ENCODE measurements at places on chromosomes 2 and 18. TPM values are rescaled to one million over a fixed set of nuclear protein-coding genes. Genes with fewer than 3 reads are reported as not detected.
A peak's percentile ranks its signal among the peaks of the same experiment; 100 is the strongest.

The IL36RN gene
- not detected for total RNA-seq

The DOK6 gene
- total RNA-seq: 4.9 TPM

DNA sequence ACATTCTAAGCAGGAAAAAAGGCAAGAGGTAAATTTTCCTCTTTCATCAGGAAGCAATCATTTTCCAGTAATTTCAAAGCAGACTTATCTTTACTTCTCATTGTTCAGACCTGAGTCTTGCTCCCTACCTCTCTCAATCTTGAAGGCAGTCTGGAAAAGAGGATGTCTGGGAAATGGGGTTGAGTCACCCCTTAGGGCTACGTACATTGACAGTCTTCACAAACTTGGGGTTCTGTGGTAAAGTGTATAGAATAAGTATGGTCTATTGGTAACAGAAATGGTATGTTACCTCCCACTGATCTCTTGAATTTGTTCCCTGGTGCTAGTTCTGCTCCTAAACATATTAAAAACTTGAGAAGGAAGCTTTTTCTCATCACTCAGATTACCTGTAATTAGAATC is 361.3 kb downstream of the SS18 start:
- DNase-seq: no peak

- no peak for DNase-seq
These were observed 9.5 kb downstream of the USP40 start for GRCh38 chr2:233556881-233557736.

DNA sequence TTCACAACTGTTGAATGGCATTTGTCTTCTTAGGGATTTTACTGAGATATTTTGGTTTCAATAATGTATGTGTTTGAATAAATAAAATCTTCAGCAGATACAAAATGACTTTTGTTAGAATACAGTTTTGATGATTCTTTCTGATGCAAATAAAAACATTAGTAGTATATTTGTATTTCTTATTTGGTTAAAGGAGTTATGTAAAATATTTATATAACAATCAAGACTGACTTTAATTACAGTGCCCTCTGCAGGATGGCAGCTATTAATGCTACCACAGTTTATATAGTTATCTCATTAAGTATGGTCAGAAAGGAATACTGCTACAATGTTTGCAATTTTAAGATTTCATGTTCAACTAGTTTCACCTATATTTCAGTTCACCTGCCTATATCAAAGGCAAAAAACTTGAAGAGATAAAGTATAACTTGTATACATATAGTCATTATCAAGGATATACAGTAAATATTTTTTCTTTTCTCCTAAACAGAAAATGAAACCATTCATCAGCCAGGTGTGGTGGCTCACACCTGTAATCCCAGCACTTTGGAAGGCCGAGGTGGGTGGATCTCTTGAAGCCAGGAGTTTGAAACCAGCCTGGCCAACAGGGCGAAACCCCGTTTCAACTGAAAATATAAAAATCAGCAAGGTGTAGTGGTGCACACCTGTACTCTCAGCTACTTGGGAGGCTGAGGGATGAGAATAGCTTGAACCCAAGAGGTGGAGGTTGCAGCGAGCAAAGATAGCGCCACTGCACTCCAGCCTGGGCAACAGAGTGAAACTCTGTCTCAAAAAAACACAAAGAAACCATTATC is 19.8 kb downstream of the ARL5A start:
- DNase-seq: peak; percentile 16

- no peak for DNase-seq
These were observed 79.5 kb downstream of the COX7A2L start for GRCh38 chr2:42281416-42282081.

GRCh38 chr18:62450546-62451410 is 72.0 kb upstream of the ZCCHC2 start:
- DNase-seq: peak; percentile 68

DNA sequence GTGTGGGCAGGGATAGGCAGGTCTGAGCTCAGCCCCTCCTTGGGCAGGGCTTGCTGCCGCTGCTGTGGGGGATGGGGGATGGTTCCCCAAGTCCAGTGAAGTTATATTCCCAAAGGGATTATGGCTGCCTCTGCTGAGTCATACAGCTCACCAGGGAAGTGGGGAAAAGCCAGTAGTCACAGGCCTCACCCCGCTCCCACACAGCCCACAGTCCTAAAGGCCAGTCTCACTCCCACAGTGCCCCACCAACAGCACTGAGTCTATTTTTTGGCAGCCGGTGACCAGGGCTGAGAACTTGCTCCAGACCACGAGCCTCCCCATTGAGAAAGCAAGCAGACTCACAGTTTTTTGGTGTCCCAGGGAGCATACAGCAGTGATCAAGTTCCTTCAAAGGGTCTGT is 173.3 kb downstream of the OSR1 start:
- DNase-seq: no peak

DNA sequence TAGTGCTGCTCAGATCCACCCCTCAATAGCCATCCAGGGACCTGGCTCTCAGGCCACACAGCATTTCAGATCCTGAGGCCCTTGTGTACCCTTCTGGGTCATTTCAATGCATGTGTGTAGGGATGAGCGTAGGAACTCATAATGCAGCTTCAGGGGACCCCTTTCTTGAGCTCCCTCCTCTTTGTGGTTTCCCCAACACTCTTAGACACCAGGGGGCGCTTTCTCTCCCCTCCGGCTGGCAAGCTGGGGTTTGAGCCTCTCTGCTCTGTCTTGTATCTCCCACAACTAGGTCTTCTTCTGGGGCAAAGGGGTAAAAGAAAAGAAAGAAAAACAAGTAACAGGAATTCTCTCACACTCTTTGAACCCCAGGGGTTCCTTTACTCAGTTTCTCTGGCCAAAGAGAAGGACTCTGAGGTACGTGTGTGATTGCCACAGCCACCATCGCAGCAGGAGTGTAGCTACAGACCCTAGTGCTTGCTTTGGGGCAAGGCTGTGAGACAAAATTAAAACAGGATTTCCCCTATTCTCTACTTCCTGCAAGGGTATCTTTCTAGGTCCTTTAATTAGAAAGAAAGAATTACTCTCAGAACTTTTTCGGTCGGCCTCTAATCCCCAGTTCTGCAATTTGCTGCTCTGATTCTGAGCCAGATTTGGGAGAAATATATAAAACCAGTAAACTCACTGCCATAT is 38.0 kb downstream of the CABYR start:
- peak; percentile 57 for DNase-seq

DNA sequence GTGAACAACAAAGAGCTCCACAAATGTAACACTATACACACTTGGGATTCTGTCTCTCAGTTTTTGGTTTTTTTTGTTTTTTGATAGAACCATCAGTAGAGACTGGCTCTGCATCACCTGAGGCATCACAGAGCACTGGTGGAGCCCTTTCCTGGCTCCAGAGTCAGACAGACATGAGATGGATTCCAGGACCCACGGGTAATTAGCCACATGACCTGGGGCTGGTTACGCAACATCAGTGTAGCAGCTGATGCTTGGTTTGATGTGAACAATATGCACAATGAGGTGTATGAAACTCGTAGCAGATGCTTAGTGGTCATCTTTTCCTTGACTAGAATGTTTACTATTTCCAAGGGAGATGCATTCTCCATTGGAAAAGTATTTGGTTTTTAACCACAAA is 40.7 kb downstream of the CMPK2 start:
- no peak for DNase-seq

DNA sequence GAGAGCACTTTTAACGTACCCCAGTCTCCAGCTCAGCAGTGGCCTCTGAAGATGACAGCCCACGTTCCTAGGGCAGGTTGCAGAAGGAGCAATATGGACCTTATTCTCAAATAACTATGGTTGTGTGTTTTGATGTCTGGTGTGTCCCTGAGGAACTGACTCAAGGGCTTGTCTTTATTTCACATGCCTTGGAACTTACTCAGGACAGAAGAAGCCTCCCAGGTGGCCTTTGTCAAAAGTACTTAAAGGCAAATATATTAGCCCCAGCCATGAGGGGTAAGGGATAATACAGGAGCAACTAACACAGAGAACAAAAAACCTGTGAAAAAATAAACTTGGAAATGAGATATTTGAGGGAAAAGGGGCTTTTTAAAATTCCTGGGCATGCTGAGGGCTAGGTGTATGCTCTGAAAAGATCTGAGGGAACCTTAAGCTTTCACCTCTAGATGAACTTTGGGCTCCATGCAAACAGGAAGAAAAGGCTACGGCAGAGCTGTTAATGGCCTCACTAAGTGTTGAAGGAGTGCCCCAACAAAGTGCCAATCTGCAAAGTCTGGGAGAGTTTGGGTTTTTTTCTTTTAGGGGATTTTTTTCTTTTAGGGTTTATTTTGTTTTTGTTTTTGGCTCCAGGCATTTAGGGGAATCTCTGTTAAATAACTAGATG is 40.3 kb downstream of the SRBD1 start:
- DNase-seq: no peak
